ENCODE measurements at places on chromosomes 13 and 19. TPM values are rescaled to one million over a fixed set of nuclear protein-coding genes. Genes with fewer than 3 reads are reported as not detected.

- peaks cover 7% of the 10 kb centered on the region for H3K36me3 ChIP-seq
- H3K4me3 ChIP-seq, result no peak overlapping the region
- H3K27ac ChIP-seq, result no peak overlapping the region
- peaks cover 39% of the 10 kb centered on the region for H3K4me1 ChIP-seq
Observed at GRCh38 chr19:7519361-7520130, 2.9 kb upstream of the MCOLN1 start.

DNA sequence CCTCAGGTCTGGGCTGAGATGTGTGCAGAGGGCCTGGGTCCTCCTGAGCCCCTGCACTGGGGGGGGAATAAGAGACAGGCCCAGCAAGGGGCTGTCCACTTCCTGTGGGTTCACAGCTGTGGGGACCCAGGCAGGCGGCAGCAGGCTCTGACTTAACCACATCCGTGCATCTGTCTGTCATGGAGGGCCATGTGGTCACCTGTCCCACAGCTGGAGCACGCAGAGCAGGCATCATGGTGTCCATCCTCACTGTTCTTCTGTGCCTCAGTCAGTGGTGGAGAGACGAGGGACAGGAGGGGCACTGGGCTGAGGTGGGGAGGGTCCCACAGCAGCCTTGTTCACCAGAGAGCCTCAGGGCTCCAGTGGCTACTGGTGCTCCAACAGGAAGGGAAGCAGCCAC, 16.3 kb upstream of the KIR3DL3 start:
- no peak overlapping the region for H3K4me3 ChIP-seq
- H3K4me1 ChIP-seq, result no peaks in the 10 kb centered on the region
- DNase-seq, result peak; percentile 27
- H3K36me3 ChIP-seq, result no peaks in the 10 kb centered on the region
- H3K27ac ChIP-seq, result no peak overlapping the region

GRCh38 chr13:51883226-51883600, 21.4 kb downstream of the CCDC70 start:
- no peaks in the 10 kb centered on the region for H3K27me3 ChIP-seq
- no peak overlapping the region for H3K27ac ChIP-seq
- H3K4me1 ChIP-seq, result no peaks in the 10 kb centered on the region

DNA sequence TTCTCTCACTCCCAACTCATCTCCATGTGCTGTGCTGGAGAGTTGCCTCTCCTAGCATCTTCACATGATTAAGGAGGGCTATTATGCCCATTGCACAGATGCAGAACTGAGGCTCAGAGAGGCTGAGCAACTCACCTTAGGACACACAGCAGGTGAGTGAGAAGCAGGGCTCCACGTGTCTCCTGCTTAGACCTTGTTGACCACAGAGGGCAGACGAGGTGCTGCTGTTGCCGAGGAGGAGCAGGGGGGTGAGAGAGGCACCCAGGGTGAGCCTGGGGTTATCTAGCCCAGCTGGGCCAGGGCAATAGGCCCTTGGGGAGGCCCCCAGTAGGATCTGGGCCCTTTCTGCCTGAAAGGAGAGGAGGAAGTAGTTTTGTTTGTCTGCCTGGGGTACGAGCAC, 2.4 kb upstream of the HSH2D start:
- no peaks in the 10 kb centered on the region for H3K36me3 ChIP-seq
- H3K4me1 ChIP-seq, result peaks cover 6% of the 10 kb centered on the region
- no peaks in the 10 kb centered on the region for H3K27me3 ChIP-seq
- no peak overlapping the region for H3K4me3 ChIP-seq
- no peak for DNase-seq

GRCh38 chr13:27839809-27840467, 47.7 kb downstream of the GSX1 start:
- no peak overlapping the region for H3K27ac ChIP-seq
- no peaks in the 10 kb centered on the region for H3K36me3 ChIP-seq
- no peak overlapping the region for H3K4me3 ChIP-seq
- DNase-seq, result no peak

DNA sequence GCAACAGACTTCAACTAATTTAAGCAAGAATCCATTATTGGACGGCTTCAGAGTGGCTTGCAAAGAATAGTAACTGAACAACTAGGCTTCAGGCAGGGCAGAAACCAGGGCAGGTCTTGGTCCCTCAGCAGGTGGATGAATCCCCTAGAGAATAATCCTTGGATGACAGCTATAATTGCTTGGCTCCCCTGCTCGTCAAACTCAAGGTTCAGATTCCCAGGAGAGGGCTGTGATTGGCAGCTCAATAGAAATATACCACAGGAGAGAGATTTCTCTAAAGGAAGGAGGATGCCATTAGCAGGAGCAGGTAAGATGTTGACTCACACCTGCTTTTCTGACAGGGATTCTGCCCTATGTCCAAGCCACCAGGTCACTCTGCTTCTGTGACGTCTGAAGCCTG, 89.6 kb upstream of the PCDH8 start:
- no peaks in the 10 kb centered on the region for H3K4me1 ChIP-seq
- no peaks in the 10 kb centered on the region for H3K27me3 ChIP-seq
- DNase-seq, result no peak
- no peak overlapping the region for H3K27ac ChIP-seq

DNA sequence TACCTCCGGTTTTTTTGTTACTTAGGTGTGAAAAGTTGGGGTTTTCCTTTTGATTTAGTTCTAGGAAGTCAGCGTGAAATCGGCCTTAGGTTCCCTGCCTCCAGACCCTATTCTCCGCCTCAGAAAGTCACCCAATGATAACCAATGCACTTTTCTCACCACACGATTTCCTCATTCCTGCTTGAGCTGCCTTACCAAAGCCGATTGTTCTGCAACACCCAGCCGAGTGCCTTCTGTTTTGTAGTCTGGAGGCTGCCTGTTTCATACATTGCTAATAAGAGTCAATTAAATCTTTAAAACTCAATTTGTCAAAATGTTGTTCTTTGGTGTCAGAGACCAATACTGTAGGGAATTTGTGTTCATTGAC, 39.7 kb downstream of the GJA3 start:
- H3K27me3 ChIP-seq, result no peaks in the 10 kb centered on the region
- H3K27ac ChIP-seq, result no peak overlapping the region
- DNase-seq, result no peak
- peaks cover 14% of the 10 kb centered on the region for H3K4me1 ChIP-seq
- no peaks in the 10 kb centered on the region for H3K36me3 ChIP-seq

GRCh38 chr19:56678205-56678604, 6.6 kb upstream of the ZNF835 start:
- H3K27me3 ChIP-seq, result no peaks in the 10 kb centered on the region
- no peaks in the 10 kb centered on the region for H3K4me1 ChIP-seq
- no peak overlapping the region for H3K27ac ChIP-seq
- no peak overlapping the region for H3K4me3 ChIP-seq

DNA sequence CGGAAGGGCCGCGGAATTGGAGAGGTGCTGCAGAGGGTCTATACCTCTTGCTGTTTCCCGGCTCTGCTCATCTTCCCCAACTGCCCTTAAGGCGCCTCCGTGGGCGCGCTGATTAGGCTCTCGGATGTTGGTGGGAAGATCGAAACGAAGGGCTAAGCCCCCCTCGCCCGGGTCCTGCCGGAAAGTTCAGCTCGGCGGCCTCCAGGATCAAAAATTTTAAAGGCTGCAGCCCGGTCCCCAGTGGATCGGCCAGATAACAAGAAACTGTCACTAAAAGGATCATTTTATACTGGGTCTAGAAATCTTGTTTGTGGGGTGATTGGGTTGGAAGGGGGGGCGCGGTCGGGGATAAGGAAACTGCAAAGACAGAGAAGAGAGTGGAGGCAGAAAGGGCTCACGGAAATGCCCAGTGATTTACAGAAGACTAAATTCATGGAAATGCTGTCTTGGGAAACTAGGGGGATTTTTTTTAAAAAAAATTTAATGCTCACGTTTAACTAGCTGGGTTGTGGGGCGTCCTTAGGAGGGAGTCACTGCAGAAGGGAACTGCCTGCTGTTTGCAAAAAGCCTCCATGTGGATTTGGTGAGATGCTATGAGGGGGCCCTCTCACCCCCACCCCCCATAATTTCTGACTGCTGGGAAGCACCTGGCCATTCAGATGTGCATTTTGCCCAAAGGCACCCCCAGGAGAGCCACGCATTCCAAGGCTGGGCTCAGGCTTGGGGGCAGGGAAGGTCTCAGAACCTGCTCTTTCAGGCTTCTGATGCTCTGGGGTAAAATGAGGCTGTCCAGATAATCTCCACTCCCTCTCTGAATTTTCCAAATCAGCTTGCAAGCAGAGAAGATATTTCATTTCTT, 7.7 kb downstream of the CDX2 start:
- peak overlapping the region; percentile 32 for H3K4me3 ChIP-seq
- H3K27ac ChIP-seq, result no peak overlapping the region
- peaks cover 74% of the 10 kb centered on the region for H3K27me3 ChIP-seq
- no peak for DNase-seq

DNA sequence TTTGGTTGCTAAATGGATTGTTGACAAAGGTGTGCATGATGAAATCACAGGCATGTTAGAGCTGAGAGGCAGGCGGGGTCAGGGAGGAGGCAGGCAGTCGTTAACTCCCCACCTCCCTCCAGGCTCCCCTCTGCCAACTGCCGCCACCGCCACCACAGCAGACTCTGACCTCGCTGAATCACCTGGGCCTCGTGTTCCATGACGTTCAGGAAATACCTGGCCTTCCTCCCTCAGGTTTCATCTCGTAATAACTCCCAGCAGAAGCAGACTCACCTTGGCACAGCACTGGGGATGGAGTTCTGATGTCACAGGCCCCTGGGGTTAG, 198.5 kb downstream of the KATNAL1 start:
- H3K4me1 ChIP-seq, result peaks cover 19% of the 10 kb centered on the region
- peak overlapping the region; percentile 53 for H3K27ac ChIP-seq
- no peaks in the 10 kb centered on the region for H3K27me3 ChIP-seq
- no peaks in the 10 kb centered on the region for H3K36me3 ChIP-seq

DNA sequence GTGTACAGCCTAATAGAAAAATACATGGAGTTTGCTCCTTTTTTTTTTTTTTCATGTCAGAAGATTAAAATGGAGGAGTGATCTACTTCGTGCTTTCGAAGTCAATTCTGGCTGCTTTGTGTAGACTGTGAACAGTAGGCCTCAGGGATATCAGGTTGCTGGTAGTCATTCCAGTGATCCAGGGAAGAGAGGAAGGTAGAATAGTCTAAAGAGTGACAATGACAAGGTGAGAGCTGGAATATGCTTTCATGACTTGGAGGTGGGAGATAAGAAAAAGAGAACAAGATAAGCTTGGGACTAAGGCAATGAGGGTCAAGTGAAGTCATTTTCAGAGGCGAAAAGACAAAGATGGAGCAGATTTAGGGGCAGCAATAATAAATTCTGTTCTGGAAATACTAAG, 111.3 kb upstream of the MIR17HG start:
- H3K4me1 ChIP-seq, result no peaks in the 10 kb centered on the region
- no peak overlapping the region for H3K27ac ChIP-seq
- no peak for DNase-seq
- no peaks in the 10 kb centered on the region for H3K36me3 ChIP-seq
- H3K4me3 ChIP-seq, result no peak overlapping the region

GRCh38 chr13:45492538-45492937, 27.8 kb downstream of the COG3 start:
- no peaks in the 10 kb centered on the region for H3K4me1 ChIP-seq
- no peaks in the 10 kb centered on the region for H3K36me3 ChIP-seq
- no peak overlapping the region for H3K4me3 ChIP-seq
- H3K27me3 ChIP-seq, result no peaks in the 10 kb centered on the region
- DNase-seq, result no peak
- H3K27ac ChIP-seq, result no peak overlapping the region

- no peaks in the 10 kb centered on the region for H3K27me3 ChIP-seq
- no peaks in the 10 kb centered on the region for H3K36me3 ChIP-seq
- DNase-seq, result no peak
- H3K4me3 ChIP-seq, result no peak overlapping the region
Observed at GRCh38 chr19:29881386-29881785, 60.7 kb upstream of the URI1 start.

GRCh38 chr13:79776531-79777295, 295.8 kb downstream of the NDFIP2 start:
- H3K4me1 ChIP-seq, result no peaks in the 10 kb centered on the region
- no peak overlapping the region for H3K4me3 ChIP-seq
- no peak overlapping the region for H3K27ac ChIP-seq
- H3K36me3 ChIP-seq, result no peaks in the 10 kb centered on the region
- no peak for DNase-seq

GRCh38 chr19:5342573-5343201, 2.1 kb upstream of the PTPRS start:
- no peak overlapping the region for H3K27ac ChIP-seq

- DNase-seq, result peak; percentile 77
- H3K27ac ChIP-seq, result peak overlapping the region; percentile 96
- H3K27me3 ChIP-seq, result no peaks in the 10 kb centered on the region
- no peaks in the 10 kb centered on the region for H3K36me3 ChIP-seq
- peaks cover 14% of the 10 kb centered on the region for H3K4me1 ChIP-seq
Observed at GRCh38 chr13:52455677-52456041, 381 bp downstream of the CKAP2 start.

GRCh38 chr19:34429553-34429952, 1.4 kb downstream of the UBA2 start:
- peak overlapping the region; percentile 100 for H3K4me3 ChIP-seq
- DNase-seq, result no peak
- peak overlapping the region; percentile 92 for H3K27ac ChIP-seq
- peaks cover 18% of the 10 kb centered on the region for H3K36me3 ChIP-seq
- H3K4me1 ChIP-seq, result peaks cover 20% of the 10 kb centered on the region

DNA sequence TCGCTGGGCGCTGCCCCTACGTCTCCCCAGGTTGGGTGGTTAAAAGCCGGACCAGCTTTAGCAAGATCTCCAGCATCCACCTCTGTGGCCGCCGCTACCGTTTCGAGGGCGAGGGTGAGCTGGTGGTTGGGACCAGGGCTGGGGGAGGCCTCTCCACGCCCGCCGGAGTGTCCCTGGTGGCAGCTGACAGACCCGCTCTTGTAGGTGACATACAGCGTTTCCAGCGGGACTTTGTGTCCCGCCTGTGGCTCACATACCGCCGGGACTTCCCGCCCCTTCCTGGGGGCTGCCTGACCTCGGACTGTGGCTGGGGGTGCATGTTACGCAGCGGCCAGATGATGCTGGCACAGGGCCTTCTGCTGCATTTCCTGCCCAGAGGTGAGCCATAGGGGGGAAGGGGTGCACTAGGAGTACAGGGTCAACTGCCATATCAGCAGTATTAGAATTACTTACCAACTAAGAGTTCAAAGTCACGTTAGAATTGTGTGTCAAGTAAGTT, 1.1 kb downstream of the ATG4D start:
- peak overlapping the region; percentile 76 for H3K4me3 ChIP-seq
- no peaks in the 10 kb centered on the region for H3K27me3 ChIP-seq
- H3K4me1 ChIP-seq, result peaks cover 15% of the 10 kb centered on the region
- peak; percentile 80 for DNase-seq
- H3K36me3 ChIP-seq, result peaks cover 33% of the 10 kb centered on the region

The IGFL1 gene
- not detected for total RNA-seq

The ZNF728 gene
- total RNA-seq, result 0.47 TPM

The OR7C1 gene
- total RNA-seq, result not detected

The IGFLR1 gene
- 28.4 TPM for total RNA-seq

The NLRP4 gene
- not detected for total RNA-seq

The TYROBP gene
- 203 TPM for total RNA-seq

The NKPD1 gene
- 0.07 TPM for total RNA-seq

The RASA3 gene
- total RNA-seq, result 21.7 TPM

The CERS1 gene
- not detected for total RNA-seq
